ENCODE measurements at places on chromosomes 2 and 18.

DNA sequence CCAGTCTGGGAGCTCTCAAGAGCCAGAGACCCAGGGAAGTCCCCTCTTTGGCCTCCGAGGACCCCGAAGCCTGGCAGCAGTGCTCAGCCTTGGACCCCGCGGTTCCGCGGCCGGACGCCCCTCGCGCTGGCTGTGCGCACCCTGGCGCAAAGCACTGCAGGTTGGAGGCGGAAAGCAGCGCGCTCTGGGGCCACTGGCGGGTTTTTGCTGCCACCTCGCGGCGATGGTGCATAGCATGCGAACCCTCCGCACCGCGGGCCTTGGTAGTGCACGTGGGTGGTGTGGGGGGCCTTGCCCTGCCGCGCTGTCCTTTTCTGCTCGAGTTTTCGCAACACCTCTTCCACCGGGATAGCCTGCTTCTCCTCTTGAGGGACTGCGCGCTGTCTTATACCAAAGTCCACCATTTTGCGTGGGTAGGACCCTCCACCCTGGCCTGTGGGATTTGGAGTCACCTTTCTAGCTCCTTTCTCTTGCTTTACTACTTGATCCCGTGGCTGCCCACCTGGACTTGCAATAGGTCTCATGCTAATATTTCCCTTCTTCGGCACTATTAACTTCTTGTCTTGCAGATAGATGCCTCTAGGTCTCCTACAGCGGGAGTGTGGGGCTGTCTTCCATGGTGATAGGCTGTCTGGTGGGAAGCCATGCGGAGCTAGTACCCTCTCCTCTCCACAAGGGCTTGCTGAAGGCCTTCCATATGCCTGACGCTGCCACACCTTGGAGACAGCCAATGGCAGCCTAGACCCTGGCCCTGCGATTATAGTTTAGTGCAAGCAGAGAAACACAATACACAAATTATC lies 14.3 kb downstream of the SIX3 start:
- DNase-seq = peak; percentile 63

DNA sequence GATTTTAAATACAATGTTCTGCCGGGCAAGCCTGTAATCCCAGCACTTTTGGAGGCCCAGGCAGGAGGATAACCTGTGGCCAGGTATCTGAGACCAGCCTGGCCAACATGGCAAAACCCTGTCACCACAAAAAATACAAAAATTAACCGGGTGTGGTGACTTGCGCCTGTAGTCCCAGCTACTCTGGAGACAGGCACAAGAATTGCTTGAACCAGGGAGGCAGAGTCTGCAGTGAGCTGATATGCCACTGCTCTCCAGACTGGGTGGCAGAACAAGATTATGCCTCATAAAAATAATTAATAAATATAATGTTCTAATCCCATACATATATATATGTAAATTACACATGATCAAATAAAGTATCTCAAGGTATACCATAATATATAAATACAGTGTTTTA lies 119.3 kb downstream of the C2orf74 start:
- no peak for DNase-seq

- no peak for DNase-seq
Measured at GRCh38 chr2:133871545-133872209, 303.4 kb upstream of the NCKAP5 start.

DNA sequence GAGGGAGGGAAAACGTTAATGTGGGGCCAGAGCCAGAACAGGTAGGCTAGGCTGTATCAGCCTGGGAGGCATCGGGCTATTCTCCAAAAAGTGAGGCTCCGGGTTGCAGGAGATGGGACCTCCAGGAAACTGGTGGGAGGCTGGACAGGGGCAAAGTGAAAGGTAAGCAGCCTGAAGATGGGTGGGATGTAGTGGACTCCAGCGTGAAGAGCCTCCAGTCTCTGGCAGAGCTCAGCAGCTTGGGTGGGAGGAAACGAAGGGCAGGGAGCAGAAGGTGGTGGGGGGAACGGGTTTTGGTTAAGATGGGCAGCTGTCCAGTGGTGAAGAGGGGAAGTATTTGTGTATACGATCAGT lies 3.1 kb upstream of the EMX1 start:
- DNase-seq = no peak
